A549 treated with AZD2906 at 1 μM for 4 hours (cell line): ENCODE measurements at places on chromosomes 12 and 14. TPM values are rescaled to one million over a fixed set of nuclear protein-coding genes. Genes with fewer than 3 reads are reported as not detected.

Gene C1S
- 40.4 to 73.4 TPM (median 41.9 TPM) in 5 replicates for total RNA-seq

Gene EMP1
- total RNA-seq, result 193 to 239 TPM (median 235 TPM) in 5 replicates

Gene LBHD2
- 0.18 to 0.25 TPM (median 0.22 TPM) in 3 of 5 replicates, not detected in the others for total RNA-seq

Gene RNASE7
- not detected in 5 replicates for total RNA-seq

Gene PTHLH
- total RNA-seq, result 10.6 to 14.2 TPM (median 12.9 TPM) in 5 replicates

Gene LRRIQ1
- 0.49 to 0.79 TPM (median 0.55 TPM) in 5 replicates for total RNA-seq

Gene PRB2
- total RNA-seq, result not detected in 5 replicates

Gene CCDC196
- total RNA-seq, result not detected in 5 replicates

Gene SMAGP
- 20.2 to 26.6 TPM (median 24.6 TPM) in 5 replicates for total RNA-seq

Gene GPRC5D
- 0.40 TPM in 1 of 5 replicates, not detected in the others for total RNA-seq

Gene KRT71
- total RNA-seq, result 0.02 to 0.09 TPM (median 0.05 TPM) in 3 of 5 replicates, not detected in the others

Gene NUDT14
- 22.3 to 49.6 TPM (median 43.3 TPM) in 5 replicates for total RNA-seq

Gene AKAP3
- total RNA-seq, result 0.06 to 0.19 TPM (median 0.11 TPM) in 5 replicates

Gene ZFP36L1
- 146 to 246 TPM (median 188 TPM) in 5 replicates for total RNA-seq

Gene PRKCH
- 4.8 to 5.6 TPM (median 5.3 TPM) in 5 replicates for total RNA-seq

Gene OVCH1
- not detected in 5 replicates for total RNA-seq
